Erythroblast (primary cell): ENCODE measurements at places on chromosomes 13 and 19.

GRCh38 chr19:4557144-4557970 lies 2.1 kb downstream of the SEMA6B start:
- DNase-seq: no peak

- no peak for DNase-seq
Measured at GRCh38 chr13:90187478-90188350, 1159.8 kb upstream of the MIR17HG start.

GRCh38 chr13:99275093-99275469 lies 16.9 kb upstream of the GPR18 start:
- DNase-seq: no peak

DNA sequence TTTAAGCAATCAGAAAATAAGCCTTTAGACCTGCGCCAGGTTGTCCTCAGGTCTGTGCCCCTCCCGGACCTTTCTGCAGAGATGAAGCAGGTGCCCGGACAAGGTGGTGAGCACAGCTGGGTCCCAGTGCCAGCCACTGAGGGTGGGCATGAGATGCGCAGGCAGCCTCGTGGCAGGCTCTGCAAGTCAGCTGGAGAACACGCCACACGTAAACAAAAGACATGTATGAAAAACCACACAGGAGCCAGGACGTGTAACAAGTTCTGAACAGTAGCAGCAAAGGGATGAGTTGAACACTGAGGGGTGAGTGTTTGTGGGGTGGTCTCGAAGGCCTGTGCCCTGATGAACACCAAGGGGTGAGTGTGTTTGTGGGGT lies 68.8 kb upstream of the MCF2L start:
- DNase-seq: no peak

GRCh38 chr13:31775686-31776085 lies 36.4 kb downstream of the RXFP2 start:
- no peak for DNase-seq

GRCh38 chr13:31521435-31521834 lies 217.9 kb upstream of the RXFP2 start:
- no peak for DNase-seq

- no peak for DNase-seq
Measured at GRCh38 chr13:49550942-49551644, 34.3 kb downstream of the RCBTB1 start.

- no peak for DNase-seq
Measured at GRCh38 chr13:25118378-25118905, 22.5 kb downstream of the PABPC3 start.

DNA sequence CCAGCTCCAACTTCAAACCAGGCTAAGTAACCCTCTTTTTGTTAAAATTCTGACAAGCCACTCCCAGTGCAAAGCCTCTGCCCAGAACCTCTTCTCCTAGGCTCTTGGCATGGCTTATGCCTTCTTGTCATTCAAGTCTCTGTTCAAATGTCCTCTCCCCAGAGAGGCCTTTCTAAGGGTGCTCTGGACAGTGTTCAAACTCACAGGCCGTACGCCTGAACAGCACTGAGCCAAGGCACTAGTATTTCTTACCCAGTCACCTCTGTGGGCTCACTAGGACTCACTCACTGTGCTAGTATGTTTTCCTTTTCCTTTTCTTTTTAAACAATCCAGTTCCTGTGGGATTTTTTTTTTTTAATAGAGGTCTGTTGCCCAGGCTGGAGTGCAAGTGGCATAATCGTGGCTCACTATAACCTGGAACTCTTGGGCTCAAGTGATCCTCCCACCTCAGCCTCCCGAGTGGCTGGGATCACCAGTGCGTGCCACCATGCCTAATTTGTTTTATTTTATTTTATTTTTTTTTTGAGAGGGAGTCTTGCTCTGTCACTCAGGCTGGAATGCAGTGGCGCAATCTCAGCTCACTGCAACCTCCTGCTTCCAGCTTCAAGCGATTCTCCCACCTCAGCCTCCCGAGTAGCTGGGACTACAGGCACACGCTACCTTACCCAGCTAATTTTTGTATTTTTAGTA lies 2.3 kb upstream of the ASF1B start:
- DNase-seq: no peak

DNA sequence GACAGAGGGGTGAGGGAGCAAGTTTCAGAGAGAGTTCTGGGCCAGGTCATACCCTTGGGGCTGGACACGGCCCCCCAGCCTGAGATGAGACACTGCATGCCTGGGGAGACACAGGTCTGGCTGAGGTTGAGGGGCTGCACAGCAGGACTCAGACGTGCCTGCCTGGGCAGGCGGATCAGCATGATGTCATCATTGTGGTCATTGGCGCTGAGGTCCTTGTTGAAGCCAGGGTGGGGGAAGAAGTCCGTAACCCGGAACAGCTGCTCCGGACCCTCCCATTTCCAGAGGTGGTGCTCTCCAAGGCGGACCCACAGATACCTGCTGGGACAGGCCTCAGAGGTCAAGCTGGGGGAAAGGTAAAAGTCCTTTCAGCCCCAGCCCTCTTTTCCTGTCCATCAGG lies 5.0 kb upstream of the KLK8 start:
- DNase-seq: no peak

DNA sequence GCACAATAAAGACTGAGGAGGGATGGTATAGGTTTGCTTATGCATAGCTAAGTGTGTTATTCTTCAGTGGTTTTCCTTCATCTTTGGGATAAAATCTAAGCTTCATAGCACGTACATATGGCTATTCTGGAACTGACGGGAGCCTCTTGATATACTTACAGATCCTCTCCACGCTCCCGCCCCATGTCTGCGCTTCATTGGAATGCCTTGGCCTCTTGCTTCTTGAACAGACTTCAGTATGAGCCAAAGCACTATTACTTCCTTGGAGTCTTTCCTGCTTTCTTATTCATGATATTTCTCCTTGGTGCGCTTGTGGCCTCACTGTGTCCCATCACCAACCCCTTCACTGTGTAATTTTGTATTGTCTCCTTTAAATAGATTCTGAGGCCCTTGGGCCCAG lies 111.1 kb upstream of the RNF113B start:
- no peak for DNase-seq

DNA sequence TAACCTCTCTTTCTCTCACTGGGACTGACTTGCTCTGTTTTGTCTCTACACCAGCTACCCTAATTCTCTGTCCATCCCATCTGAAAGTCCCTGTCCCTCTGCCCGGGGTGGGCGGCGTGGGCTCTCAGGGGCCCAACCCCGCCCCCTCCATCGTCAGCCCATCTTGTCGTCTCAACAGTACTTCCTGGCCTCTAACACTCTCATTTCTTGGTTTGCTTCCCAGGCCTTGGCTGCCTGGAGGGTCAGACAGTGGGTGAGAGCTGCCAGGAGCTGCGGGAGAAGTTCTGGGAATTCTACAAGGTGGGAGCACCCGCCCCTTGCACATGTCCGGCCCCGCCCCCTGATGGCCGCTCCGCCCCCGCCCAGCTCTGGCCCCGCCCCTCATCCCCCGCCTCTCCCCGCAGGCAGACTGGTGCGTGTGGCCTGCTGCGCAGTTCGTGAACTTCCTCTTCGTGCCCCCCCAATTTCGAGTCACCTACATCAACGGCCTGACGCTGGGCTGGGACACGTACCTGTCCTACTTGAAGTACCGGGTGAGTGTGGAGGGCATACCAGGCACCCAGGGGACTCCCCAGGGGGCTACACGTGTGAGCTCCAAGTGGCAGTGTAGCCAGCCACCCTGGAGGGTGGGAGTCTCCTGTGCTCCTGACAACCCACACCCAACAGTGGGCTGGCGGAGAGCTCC lies 1.7 kb downstream of the MPV17L2 start:
- DNase-seq: no peak

DNA sequence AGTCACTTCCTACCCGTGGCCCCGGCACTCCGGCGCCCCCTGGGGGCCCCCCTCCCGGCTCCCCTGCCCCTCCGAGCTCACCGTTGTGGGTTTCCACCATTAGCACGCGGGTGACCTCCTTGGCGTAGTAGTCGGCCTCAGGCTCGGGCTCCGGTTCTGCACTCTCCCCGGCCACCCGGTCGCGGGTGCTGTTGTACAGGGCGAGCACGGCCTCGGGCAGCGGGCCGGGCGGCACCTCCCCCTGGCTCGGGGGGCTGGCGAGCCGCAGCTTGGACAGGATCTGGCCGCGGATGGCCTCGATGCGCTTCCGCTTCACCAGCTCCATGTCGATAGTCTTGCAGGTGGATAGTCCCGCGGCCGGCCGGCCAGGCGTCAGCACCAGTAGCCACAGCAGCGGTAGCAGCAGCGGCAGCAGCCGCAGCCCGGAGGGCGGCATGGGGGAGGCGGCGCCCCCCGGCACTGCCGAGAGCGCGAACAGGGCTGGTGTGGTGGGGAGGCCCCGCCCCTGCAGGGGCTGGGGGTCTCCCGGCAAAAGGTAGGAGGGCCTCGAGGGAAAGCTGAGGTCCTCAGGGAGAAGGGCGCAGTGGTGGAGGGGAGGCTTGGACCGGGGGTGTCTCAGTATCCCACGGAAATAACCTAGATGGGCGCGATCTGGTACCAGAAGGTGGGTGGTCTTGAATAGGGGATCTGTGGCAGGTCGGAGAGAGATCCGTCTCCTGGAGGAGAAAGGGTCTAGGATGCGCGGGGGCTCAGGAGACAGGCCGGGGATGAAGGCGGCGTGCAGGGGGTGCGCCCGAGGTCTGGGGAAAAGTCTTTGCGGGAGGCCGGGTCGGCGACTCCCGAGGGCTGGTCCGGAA lies 885 bp downstream of the TGFB1 start:
- DNase-seq: peak; percentile 82

- DNase-seq: no peak
Measured at GRCh38 chr13:61110732-61111131, 304.9 kb downstream of the PCDH20 start.

DNA sequence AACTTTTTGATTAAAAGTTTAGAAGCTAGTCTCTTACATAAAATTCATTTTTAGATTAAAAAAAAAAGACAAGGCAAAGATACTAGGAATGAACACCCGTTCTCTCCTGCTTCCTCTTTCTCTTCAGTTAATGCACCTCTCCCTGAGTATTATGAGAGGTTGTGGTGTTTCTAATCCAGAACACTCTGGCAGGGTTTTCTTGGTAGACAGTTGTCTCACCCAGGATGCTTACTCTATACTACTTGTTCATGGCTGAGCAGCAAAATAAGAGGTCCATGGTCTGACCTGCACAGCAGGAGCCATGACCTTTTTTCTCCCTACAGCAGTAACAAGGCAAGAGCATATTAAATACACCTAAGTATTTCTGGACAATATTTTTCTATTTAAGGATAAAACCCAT lies 62.0 kb downstream of the MICU2 start:
- DNase-seq: no peak

- no peak for DNase-seq
Measured at GRCh38 chr19:2021453-2022140, 6.1 kb upstream of the BTBD2 start.

DNA sequence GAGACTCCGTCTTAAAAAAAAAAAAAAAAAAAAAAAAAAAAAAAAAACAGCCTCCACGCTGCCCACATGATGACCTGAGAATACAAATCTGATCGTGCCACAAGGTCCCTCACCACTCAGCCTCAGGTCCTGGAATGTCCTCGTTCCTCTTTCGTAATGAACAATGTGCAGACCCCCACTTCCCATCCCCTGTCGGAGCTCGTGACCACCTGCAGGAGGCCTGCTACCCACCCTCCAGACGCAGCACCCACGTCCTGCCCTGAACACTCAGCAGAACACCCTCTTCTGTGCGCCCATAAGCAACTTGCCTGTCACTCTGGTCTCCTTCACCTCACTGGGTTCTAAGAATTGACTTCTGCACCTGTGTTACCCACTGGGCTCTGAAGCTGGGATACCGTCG lies 166.4 kb downstream of the KATNAL1 start:
- DNase-seq: no peak

DNA sequence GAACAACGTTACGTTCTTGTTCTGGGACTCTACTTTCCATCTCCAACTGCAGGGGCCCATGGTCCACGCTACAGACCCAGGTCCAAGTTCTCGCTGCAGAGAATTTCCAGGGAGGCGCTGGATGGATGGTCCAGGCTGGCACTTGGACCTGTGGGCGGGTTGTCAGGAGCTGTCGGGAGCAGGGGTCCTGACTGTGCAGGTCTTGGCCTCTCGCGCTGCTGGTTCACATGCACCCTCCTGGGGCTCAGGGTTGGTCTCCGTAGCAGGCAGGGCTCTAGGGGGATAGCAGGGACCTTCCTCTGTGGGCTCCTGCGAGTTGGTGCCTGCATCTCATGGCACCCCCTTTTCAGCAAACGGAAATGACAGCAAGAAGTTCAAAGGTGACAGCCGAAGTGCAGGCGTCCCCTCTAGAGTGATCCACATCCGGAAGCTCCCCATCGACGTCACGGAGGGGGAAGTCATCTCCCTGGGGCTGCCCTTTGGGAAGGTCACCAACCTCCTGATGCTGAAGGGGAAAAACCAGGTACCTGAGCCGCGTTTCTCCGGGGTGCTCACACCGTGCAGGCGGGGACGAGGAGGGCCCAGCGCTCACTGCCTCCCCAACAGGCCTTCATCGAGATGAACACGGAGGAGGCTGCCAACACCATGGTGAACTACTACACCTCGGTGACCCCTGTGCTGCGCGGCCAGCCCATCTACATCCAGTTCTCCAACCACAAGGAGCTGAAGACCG lies 6.6 kb downstream of the PTBP1 start:
- DNase-seq: no peak

- DNase-seq: no peak
Measured at GRCh38 chr19:7744871-7745650, 2.3 kb downstream of the CD209 start.

- DNase-seq: no peak
Measured at GRCh38 chr19:41604831-41605230, 22.0 kb downstream of the CEACAM4 start.
